ENCODE measurements at places on chromosomes 3 and 15. TPM values are rescaled to one million over a fixed set of nuclear protein-coding genes. Genes with fewer than 3 reads are reported as not detected.

GRCh38 chr3:15107075-15107947 lies 8.4 kb upstream of the RBSN start:
- DNase-seq = no peak

GRCh38 chr15:66865622-66866611 lies 163.9 kb downstream of the SMAD6 start:
- DNase-seq = peak; percentile 68

DNA sequence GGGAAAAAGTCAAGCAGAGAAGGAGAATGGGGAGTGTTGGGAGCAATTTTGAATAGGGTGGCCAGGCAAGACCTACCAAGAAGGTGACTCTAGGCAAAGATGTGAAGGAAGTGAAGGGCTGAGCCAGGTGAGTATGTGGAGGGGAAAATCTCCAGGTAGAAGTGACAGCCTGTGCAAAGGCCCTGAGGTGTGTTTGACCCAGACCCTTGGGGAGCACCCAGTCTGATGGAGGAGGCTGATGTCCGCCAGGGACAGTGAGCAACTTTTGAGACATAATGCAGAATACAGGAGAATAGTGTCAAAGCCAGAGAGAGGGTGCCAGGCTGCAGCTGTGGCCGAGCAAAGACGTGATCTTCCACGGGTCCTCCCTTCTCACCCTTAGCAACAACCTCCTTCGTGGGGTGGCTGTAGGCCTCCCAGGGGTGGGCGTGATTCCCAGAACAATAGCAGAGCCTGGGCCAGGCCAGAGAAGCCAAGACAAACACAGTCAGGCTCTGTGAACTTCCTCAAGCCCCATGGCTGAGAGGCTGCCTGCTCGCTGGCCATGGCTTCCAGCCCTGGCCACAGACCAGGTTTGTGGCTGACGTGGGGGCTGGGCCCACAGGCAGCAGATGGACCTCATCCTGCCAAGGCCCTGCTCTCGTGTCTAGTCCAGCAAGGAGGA lies 58.1 kb downstream of the SLC6A6 start:
- DNase-seq = peak; percentile 81

DNA sequence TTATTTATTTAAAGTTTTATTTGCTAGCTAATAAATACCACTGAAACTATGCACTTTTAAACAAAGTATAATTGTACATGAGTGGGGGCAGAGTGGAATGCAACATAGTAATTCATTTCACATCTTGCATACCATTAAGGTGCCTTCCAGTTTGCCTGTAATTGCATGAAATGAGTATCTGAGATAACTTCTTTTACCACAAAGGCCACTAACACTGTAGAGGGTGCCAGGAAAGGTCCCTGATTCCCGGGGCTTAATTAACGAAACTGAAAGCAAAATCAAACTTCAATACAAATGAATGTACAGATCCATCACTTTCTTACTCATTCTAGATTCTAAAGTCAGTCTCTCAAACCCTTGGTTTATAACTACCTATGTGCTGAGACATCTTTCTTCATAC lies 2.1 kb downstream of the CD47 start:
- no peak for DNase-seq

WWTR1 gene
- total RNA-seq = 340 TPM
